ENCODE measurements at places on chromosomes 2 and 18.

DNA sequence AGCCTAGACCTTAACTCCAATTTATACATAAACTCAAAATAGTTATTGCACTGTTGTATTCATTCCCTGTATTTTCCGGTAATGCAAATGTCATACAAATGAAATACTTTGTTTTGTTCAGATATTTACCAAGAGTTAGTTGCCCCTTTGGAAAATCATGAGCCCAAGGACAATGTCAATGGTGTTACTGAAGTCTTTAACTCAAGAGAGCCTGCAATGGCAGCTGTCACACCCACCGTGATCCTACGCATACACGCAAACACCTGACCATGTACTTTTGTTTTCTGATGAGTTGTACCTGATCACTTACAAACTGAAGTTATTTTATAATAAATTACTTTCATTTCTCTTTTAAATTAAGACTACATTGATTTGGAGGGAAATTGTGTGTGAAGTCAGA, 11.7 kb upstream of the WIPF1 start:
- no peak for DNase-seq

DNA sequence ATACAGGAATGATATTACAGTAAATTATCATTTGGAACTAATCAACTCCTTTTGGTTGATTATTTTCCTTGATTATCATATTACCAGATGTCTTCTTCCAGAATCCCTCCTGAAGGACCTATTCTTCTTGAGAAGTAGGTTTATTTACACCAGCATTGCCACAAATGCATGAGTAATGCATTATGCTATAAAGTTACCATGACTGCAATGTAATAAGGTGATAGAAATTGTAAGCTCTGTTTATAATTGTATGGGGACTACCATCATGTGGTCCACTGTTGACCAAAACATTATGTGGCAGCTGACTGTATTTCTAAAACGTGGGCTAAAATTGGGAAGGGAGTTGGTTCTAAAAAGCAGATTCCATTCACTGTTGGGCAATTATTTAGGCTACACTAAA, 602.2 kb downstream of the NYAP2 start:
- peak; percentile 24 for DNase-seq

- DNase-seq: no peak
Observed at GRCh38 chr2:202387608-202388342, 11.6 kb downstream of the BMPR2 start.

DNA sequence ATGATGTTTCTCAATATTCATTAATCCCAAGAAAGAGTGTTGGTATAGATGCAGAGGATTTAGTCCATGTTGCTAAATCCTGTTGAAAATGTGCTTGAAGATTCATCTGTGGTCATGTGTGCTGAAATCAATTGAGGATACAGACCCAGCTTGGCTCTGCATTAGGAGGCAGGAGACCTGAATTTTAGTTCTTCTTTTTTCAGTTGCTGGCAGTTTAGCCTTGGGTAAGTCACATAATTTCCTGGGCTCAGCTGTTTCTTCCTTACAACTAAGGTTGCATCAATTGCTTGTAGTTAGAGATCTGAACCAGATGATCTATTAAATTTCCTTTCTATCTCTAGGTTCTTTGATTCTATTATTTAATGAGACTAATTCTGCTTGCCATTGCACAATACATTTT, 54.4 kb downstream of the SETBP1 start:
- DNase-seq: no peak

DNA sequence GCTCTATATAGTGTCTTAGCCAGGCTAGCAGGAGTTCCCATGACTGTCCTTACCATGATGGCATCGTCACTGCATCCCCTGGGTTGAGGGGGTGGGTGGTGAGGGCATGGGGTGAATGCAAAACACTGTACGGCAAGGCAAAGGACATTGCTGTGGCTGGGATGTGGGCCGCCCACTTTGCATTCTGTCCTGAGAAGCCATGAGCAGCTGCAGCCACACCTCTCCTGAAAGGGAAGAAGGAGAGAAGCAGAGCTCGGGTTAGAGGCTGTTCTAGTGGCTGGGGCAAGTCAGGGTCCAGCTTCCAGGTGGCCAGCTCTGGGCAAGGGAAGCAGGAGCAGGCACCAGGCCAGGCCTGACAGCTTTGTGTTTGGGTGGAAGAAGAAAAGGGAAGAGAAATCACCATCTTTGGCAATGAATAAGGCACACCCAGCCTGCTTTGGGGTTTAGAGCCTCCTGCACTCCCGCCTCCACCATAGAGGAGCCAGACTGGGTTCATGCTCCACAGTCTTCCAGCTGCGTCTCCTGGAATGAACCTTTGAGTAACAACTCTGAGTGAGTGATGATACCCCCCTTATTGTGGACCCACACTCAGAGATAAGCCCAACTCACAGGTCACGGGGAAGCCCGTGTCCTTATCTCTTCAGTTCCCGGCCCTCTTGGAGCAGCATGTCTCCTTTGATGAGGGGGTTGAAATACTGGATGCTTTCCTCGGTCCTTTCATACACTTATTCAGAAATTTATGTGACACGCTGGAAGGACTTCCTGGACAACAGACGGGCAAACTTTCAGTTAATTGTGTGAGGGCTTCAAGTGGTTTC, 63.4 kb downstream of the INPP4A start:
- no peak for DNase-seq

DNA sequence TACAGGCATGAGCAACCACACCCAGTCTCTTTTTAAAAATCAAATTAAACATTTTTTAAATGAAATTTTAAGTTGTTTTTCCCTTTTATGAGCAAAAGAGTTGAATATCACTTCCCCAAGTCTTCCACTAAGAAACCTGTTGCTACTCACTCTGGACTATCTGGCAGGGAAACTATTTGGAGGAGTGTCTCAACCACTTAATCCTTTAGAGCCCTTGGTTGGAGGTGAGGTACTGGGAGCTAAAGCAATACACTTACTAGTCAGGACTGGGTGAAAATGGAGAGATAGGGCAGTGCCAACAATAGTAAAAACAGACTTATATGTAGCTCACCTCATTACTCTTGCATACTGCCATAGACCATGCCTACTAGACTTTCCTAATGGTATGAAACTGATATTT, 135.5 kb downstream of the RND3 start:
- no peak for DNase-seq

GRCh38 chr2:73003027-73003426, 68.5 kb downstream of the SFXN5 start:
- DNase-seq: no peak

- peak; percentile 28 for DNase-seq
Observed at GRCh38 chr2:171703574-171704347, 16.5 kb downstream of the DYNC1I2 start.

GRCh38 chr2:10331702-10332401, 29.1 kb downstream of the HPCAL1 start:
- DNase-seq: no peak

DNA sequence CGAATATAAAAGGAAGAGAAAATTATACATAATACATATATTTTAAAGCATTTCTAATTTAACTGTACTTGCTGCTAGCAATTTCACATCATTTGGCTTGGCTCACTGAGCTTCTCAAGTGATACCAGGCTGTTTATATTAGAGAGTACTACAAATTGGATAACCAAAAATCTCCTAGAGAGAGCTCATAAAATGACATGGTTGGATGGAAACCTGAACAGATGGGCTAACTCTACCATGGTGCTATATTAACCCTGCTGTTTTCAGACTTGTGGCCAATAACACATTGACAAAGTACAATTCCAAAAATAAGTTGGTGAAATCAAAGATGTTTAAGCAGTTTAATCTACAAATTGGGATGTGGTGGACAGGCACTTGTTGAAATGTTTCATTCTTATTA, 364.4 kb upstream of the GCFC2 start:
- no peak for DNase-seq

- DNase-seq: no peak
Observed at GRCh38 chr2:231412618-231412963, 17.1 kb downstream of the B3GNT7 start.

DNA sequence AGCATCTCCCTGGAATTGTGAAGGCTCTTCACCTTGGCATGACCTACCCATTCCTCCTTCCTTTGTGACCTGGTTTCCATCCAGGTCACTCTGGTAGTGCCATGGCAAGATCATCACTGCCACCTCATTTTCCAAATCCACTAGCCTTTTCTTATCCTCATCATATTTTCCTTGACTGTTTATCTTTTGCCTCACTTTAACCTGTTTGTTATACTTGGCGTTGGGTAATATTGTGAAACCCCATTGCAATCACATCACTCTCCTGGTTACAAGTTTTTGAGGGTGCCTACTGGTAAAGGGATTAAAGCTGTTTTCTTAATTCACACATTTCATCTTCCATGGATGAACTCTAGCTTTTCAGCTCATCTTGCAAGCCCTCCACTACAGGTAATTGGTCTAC, 39.1 kb upstream of the IGFBP2 start:
- no peak for DNase-seq

GRCh38 chr2:209878701-209879100, 107.1 kb downstream of the UNC80 start:
- DNase-seq: no peak

DNA sequence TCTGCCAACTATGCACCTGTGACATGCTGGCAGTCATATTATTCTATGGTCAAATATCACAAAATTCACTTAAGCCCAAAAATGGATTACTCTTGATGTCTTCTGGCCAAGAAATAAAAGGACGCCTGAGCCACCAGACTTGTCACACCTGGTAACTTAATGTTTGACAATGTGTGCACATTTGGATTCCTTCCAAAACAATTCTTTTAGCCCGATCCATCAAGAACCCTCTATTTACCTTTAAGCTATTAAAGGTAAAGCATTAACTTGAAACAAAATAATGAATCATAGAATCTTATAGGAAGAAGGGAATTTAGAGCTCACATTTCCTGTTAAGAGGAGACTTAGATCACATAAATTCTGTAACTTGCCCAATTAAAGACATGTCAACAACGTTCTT, 46.5 kb upstream of the NFU1 start:
- DNase-seq: no peak
